ENCODE measurements at places on chromosomes 1 and 21.

GRCh38 chr1:234827181-234827580 lies 217.2 kb upstream of the IRF2BP2 start:
- H3K4me1 ChIP-seq: peaks cover 6% of the 10 kb centered on the region
- no peaks in the 10 kb centered on the region for H3K36me3 ChIP-seq
- H3K4me3 ChIP-seq: no peak overlapping the region

- H3K27me3 ChIP-seq: no peaks in the 10 kb centered on the region
- no peak overlapping the region for H3K4me3 ChIP-seq
- DNase-seq: no peak
- H3K4me1 ChIP-seq: peaks cover 24% of the 10 kb centered on the region
- no peaks in the 10 kb centered on the region for H3K36me3 ChIP-seq
- no peak overlapping the region for H3K27ac ChIP-seq
Observed at GRCh38 chr1:234616644-234617043, 6.7 kb upstream of the IRF2BP2 start.

DNA sequence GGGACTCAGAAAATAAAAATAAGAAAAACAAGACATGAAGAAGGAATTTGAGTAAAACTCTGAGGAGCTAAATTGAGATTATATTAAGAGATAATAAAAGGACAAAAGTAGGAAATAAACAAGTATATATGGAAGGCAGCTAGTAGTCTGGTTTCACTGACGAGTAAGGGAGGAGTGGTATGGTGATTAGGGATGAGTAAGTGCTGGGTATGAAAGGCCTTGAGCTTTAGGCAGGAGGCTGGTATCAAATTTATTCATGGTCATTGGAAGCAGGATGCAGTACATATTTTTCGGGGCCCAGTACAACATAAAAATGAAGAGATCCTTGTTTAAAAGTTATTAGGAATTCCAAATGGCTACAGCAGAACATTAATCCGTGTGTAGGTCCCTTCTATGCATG lies 789.7 kb upstream of the PRMT6 start:
- no peaks in the 10 kb centered on the region for H3K27me3 ChIP-seq
- no peaks in the 10 kb centered on the region for H3K4me1 ChIP-seq
- H3K4me3 ChIP-seq: no peak overlapping the region
- DNase-seq: no peak
- no peak overlapping the region for H3K27ac ChIP-seq
- no peaks in the 10 kb centered on the region for H3K36me3 ChIP-seq

DNA sequence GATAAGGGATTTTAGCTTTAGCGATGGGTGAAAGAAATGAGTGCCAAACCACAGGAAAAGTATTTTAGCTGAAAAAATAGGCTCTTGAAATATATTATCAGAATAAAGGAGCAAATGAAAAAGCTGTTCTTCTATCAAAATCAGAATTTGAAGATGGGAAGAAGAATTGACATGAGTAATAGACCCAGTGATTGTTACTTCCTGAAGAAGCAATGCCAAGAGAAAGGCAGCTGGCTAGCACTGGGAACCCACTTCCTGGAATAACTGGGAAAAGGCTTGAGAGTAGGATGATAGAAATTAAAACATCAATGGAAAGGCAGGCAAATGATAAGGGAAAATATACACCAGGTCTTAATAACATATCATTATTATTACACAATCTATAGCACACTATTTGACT lies 29.9 kb upstream of the LYPLAL1 start:
- H3K4me3 ChIP-seq: no peak overlapping the region
- DNase-seq: no peak
- H3K4me1 ChIP-seq: no peaks in the 10 kb centered on the region
- H3K27ac ChIP-seq: no peak overlapping the region
- no peaks in the 10 kb centered on the region for H3K36me3 ChIP-seq

DNA sequence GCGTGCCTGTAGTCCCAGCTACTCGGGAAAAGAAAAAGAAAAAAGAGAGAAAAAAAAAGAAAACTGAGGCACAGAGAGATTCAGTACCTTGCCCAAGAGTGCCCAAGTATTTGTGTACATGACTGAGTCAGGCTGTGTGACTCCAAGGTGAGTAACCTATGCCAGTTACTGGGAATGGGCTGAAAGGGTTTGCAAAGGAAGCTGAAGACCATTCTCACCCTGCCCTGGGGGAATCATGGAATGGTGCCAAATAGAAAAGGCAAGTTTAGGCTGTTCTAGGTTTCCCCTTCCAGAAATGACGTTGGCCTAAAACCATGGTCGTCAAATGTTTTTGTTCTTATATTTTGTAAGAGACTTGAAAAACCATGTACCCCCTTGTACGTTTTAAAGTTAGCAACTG lies 37.9 kb upstream of the LRIG2 start:
- no peak overlapping the region for H3K27ac ChIP-seq
- no peaks in the 10 kb centered on the region for H3K27me3 ChIP-seq
- H3K36me3 ChIP-seq: no peaks in the 10 kb centered on the region

DNA sequence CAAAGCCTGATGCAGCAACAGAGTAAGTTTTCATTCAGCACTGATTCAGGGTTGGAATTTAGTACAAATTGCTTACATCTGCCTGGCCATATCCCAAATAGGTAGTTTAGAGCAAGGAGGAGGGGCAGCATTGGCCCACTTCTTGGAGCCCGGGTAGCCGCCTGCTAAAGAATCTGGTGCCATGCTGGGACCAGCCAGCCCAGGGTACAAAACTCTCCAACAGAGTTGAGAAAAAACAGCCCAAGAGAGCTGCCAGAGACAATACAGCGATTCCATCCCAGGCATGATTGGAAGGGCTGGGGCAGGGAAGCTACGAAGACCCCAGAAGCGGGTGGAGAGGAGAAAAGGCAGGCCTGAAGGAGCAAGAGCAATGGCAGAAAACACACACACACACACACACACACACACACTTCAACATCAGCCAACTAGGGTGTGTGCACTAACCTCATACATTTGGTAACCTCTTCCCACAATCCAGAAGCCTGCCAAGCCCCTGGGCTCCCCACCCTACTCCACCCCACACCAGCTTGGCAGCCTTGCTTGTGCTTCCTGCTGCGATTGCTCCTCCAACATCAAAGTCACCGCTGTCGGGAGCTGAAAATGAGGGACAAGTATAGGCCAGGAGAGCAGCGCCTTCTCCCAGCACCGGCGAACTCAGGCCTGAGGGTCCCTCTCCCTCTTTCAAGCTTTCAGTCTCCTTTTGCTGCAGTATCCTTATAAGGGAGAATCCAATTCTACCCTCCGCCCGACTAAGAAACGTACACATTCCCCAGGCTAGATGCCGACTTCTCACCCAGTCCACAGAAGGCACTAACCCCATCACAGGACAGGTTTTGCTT lies 1.2 kb downstream of the PIK3C2B start:
- peak overlapping the region; percentile 88 for H3K4me3 ChIP-seq
- no peaks in the 10 kb centered on the region for H3K36me3 ChIP-seq
- no peak for DNase-seq
- H3K4me1 ChIP-seq: peaks cover 60% of the 10 kb centered on the region
- peak overlapping the region; percentile 76 for H3K27ac ChIP-seq

DNA sequence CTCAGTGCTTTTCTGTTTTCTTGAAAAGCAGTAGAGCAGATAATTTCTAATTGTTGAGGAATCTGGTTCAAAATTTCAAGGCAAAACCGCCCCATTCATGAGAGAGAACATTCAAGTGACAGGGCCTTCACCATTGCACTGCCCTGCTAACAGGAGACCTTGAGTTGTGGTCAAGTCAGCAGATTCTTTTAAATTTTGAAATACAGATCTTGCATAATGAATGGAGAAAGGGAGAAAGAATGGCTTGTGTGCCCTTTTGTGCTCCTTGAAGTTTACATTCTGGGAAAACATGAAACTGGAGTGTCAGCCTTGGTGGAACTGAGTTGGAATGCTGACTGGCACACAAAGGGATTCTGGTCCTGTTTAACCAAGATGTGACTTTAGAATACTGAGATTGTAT lies 164.5 kb upstream of the UBE2U start:
- peaks cover 2% of the 10 kb centered on the region for H3K27me3 ChIP-seq
- no peak overlapping the region for H3K4me3 ChIP-seq
- H3K27ac ChIP-seq: no peak overlapping the region
- no peaks in the 10 kb centered on the region for H3K36me3 ChIP-seq
- H3K4me1 ChIP-seq: no peaks in the 10 kb centered on the region
- no peak for DNase-seq

DNA sequence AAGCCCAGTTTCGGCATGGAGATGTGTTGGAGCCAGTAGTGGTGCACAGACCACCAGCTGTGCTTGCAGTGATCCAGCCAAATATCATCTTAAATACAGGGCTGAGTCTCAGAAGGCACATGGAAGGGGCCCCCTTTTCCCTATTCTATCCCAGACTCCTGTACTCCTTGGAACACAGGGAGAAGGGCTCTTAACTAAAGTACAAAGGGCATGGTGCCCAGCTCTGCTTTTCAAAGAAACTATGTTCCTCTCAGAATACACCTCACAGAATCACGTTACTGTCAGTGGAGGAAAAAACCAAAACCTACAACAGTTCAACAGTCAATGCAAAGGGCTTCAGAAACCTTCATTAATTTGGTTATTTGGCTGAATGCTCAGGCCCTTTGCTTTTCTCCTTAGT lies 180.6 kb upstream of the C1orf105 start:
- H3K27ac ChIP-seq: no peak overlapping the region
- H3K4me1 ChIP-seq: no peaks in the 10 kb centered on the region
- no peak overlapping the region for H3K4me3 ChIP-seq
- DNase-seq: no peak
- H3K36me3 ChIP-seq: no peaks in the 10 kb centered on the region

- H3K27ac ChIP-seq: no peak overlapping the region
- H3K27me3 ChIP-seq: peaks cover 21% of the 10 kb centered on the region
- no peaks in the 10 kb centered on the region for H3K36me3 ChIP-seq
Observed at GRCh38 chr1:22738522-22738921, 27.9 kb downstream of the EPHB2 start.

DNA sequence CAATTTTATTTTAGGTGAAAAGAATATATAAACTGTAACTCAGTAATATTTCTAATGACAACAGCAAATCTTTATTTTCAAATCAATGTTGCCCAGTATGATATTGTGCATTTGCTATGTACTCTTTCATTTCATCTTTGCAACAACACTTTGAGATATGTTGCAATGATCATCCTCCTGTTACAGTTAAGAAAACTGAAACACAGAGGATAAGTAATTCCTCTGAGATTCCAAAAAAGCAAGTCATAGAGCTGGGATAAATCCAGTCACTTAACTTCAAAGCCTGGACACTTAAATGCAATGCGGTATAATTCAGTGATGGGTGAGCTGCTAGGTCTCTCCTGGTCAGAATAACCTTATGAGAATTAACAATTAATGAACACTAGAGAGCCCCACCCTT lies 48.6 kb upstream of the EXO1 start:
- H3K4me3 ChIP-seq: no peak overlapping the region
- no peak for DNase-seq
- no peak overlapping the region for H3K27ac ChIP-seq
- H3K36me3 ChIP-seq: no peaks in the 10 kb centered on the region
- no peaks in the 10 kb centered on the region for H3K4me1 ChIP-seq
- H3K27me3 ChIP-seq: no peaks in the 10 kb centered on the region

- H3K27me3 ChIP-seq: no peaks in the 10 kb centered on the region
- no peaks in the 10 kb centered on the region for H3K36me3 ChIP-seq
- peak overlapping the region; percentile 84 for H3K4me3 ChIP-seq
- peak overlapping the region; percentile 11 for H3K27ac ChIP-seq
Observed at GRCh38 chr1:20634065-20634593, 871 bp downstream of the PINK1 start.

GRCh38 chr1:151165281-151165737 lies 393 bp downstream of the LYSMD1 start:
- H3K27ac ChIP-seq: peak overlapping the region; percentile 100
- peaks cover 59% of the 10 kb centered on the region for H3K36me3 ChIP-seq
- peaks cover 61% of the 10 kb centered on the region for H3K4me1 ChIP-seq

DNA sequence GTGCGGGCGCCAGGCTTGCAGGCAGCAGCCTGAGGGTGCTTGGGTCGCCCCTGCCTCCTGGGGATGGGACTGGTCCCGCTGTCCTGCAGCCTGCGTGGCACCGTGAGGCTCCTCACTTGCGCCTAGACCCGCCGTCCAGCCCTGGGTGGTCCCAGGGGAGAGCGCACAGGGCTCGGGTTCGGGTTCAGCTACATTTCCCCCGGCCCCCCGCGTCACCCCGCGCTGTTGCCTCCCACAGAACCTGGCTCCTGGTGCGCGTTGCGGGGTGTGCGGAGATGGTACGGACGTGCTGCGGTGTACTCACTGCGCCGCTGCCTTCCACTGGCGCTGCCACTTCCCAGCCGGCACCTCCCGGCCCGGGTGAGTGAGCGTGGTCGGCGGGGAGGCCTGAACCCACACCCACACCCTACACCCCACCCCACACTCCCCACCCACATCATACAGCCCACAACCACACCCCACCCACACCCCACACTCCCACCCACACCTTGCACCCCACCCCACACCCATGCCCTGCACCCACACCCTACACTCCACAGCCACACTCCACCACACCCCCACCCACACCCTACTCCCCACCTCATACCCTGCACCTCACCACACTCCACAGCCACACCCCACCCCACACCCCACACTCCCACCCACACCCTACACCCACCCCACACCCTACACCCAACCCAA lies 6.2 kb upstream of the PFKL start:
- no peak overlapping the region for H3K27ac ChIP-seq
- no peaks in the 10 kb centered on the region for H3K27me3 ChIP-seq
- H3K4me1 ChIP-seq: peaks cover 22% of the 10 kb centered on the region
- no peaks in the 10 kb centered on the region for H3K36me3 ChIP-seq
- H3K4me3 ChIP-seq: no peak overlapping the region
- no peak for DNase-seq

DNA sequence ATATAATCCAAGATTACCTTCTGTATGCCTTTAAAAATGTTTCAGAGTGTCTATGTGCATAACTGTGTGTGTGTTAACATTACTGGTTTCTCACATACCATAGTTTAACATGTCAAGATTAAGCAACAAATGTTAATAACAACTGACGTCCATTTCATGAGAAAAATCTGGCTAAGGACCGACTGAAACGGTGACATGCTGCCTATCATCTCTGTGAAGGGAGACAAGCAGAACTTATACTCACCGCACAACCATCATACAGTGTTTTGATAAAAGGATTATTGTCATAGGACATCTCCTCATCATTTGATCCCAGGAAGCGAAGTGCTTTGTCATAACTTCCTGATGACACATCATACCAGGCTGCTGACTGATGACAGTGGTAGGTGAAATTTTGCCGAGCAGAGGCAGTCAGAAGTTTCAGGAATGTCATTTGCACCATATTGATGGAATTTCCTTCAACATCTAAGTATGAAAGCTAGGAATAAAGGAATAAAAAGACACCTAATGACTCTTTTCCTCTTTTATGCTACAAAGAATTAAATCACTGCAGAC lies 228.8 kb downstream of the COL11A1 start:
- H3K27me3 ChIP-seq: no peaks in the 10 kb centered on the region
- DNase-seq: no peak
- no peak overlapping the region for H3K27ac ChIP-seq
- no peaks in the 10 kb centered on the region for H3K4me1 ChIP-seq
- H3K36me3 ChIP-seq: no peaks in the 10 kb centered on the region
- no peak overlapping the region for H3K4me3 ChIP-seq

DNA sequence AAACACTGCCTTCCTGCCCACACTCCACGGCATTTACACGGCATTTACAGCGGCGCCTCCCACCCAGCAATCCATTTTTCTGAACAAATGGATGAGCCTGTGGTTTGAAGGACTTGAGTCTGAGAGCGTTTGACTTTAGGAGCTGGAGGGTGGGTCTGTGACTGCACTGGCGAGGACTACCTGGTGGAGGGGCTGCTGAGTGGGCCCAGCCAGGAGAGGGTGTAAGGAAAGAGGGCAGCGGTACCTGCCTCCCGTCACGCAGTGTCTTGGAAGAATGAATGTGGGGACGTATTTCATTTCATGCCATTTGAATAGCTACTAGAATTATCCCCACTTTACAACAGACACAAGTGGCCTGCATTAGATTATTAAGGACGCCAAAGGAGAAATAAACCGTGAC lies 62.9 kb downstream of the B3GALT5 start:
- no peaks in the 10 kb centered on the region for H3K27me3 ChIP-seq
- no peaks in the 10 kb centered on the region for H3K36me3 ChIP-seq
- H3K4me3 ChIP-seq: no peak overlapping the region
- H3K4me1 ChIP-seq: no peaks in the 10 kb centered on the region

Measured in activated naive CD8-positive, alpha-beta T cell treated with anti-CD3 and anti-CD28 coated beads, Interleukin-2, amount 50 U/mL, for 24 hours (primary cell).